Stimulated activated naive CD4-positive, alpha-beta T cell treated with Interleukin-2 at 50 U/mL for 16 hours (primary cell): ENCODE measurements at places on chromosomes 2 and 18.

GRCh38 chr2:54867457-54867856, 144.0 kb downstream of the EML6 start:
- DNase-seq, result no peak

DNA sequence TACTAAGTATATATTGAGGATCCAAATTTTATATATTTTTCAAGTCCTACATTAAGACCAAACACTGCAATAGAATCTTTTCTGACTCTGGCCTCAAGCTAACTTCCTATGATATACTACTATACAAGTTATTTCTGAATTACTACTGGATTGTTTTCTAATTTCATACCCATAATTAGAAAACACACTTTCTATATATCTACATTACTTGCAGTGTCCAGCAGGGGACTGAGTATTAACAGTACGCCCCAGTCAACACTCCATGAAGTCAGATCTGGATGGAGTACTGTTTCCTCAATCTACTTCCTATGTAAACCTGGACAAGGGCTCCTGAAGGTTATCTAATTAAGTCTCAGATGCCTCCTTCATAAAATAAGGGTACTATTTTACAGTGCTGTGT, 26.5 kb downstream of the RMP24 start:
- DNase-seq, result no peak

GRCh38 chr2:141723814-141724213, 407.0 kb downstream of the LRP1B start:
- DNase-seq, result no peak

DNA sequence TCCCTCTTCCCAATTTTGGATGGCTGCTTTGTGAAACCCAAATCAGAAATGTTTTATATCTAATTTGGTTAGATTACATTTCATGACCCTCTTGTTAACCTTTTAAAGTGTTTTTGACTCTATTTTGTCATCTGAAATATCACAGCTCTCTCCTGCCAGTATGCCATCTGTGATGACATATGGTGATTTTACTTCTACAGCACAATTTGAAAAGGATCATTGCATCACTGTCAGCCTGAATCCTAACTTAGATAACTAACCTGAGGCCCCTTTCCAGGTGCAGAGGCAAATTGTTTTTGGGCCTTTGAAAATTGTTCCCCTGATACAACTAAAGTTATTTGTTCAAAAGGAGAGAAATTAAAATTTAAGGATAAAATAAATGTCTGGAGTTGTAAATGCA, 1023.4 kb upstream of the LRRTM1 start:
- DNase-seq, result no peak

- no peak for DNase-seq
These were observed 139.9 kb downstream of the LRRC30 start for GRCh38 chr18:7370802-7371201.

- no peak for DNase-seq
These were observed 102.6 kb downstream of the HS6ST1 start for GRCh38 chr2:128215897-128216642.

- no peak for DNase-seq
These were observed 20.7 kb downstream of the CRYGD start for GRCh38 chr2:208103616-208104015.

DNA sequence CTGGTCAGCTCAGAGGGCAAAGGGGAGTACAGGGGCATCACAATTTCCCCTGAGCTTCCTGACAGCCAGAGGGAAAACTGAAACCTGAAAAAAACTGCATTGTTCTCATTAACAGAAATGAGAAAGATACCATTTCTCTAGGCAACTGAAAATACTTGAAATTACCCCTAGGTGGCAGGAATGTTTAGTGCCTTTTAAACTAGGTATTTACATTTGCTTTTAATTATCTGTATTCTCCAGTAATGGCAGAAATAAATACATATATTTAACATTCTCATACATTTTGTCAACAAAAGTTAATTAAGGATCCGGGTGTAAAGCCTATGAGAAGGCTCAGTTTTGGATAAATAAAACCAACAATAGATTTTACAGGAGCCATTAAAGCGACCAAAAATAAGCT, 34.5 kb downstream of the RPL31 start:
- no peak for DNase-seq

DNA sequence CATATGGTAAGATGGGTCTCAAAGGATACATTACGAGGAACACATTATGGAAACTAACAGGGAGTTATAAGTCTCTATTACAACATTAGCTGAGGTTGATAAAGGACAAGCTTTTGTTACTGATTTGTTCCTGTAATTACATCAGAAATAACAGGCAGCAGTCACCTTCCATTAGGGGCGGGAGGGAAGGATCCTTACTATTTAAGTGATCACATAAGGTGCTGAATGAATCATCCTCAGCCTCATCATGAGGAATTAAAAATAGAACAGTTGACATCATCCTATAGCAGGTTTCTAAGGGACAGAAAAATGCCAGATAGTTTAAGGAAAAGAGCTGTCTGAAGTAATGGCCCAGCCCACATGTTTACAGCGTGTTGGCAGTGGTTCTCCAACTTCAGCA, 86.9 kb upstream of the MGAT5 start:
- no peak for DNase-seq

DNA sequence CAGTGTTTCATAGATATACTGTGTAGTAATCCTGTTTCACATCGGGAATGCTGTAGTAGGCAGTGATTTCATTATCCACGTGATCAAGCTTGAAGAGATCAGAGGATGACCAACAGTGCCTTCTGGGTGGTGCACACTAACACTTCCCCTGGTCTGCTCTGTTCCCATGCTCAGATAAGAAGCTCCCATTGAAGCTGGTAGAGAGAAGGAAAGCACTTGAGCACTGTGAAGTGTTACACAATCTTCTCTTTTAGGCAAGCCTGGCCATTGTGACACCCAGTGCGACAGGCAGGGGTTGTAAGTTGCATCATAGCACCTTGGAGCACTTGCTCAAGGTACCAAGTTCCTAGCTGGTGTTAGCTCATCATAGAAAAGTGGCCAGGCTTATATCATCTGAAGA, 30.6 kb upstream of the GPD2 start:
- DNase-seq, result no peak

DNA sequence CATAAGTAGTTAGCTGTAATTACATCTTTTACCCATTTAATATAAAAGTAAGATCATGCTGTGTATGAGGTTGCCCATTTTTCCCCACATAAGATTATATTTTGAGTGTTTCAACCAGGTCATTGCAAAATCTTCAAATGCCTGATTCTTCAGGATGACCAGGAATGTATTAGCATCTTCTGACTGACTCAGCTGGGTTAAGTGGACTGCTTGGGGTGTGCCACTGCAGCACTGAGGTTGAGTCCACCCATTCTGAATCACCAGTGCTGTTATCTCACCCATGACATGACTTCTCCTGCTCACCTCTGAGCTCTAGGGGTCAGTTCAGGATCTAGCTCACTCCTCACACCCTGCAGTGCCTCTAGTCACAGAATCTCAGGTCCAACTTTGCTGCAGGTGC, 576.7 kb upstream of the ZEB2 start:
- DNase-seq, result no peak

DNA sequence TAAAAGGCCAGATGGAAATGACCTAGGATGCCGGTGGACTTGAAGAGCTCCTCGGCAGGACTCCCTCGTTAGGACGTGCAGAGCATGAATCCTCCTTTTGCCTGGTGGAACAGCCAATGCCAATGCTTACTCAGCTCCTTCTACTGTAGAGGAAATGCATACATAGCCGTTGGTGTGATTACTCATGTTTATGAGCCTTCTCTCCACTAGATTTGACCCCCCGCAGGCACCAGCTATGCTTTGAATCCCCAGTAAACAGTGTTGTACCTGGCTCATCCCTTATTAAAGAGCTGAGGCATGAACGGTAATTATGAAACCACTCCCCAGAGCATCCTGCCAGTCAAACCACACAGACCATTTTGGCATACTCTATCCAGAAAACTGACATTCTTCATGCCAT, 172.8 kb downstream of the ANTXR1 start:
- DNase-seq, result no peak

DNA sequence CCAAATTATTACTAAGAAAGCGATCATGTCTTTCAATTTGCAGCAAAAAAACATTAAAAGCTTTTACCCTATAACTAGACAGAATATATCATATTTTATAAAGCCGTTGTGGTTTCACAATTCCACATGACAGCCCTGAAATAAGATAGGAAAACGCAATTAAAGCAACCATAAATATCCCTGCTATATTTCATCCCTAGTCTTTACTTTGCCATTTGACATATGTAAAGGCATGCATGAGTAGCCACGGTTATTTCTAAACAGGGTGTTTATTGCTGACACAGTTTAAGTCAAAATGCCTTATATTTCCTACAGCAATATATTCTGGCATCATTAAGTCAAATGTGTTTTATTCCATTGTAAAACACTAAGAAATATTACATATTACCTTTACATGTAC, 239.9 kb downstream of the DSEL start:
- no peak for DNase-seq

DNA sequence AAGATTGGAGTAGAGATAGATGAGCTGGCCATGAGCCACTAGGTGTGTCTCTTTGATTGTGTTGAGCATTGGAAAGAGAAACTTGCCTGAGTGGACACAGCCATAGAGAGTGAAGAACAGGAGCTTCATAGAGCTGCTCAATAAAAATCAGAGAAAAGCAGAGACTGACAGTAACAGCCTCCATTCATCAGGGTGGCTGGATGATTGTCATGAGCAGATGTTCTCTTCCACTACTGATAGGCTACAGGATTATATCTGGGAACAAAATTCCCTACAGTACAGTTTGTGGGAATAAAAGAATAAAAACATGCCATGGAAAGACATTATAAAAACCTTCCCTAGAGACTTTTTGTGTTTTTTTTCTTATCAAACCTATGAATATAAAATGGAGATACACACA, 404.8 kb upstream of the ACVR2A start:
- no peak for DNase-seq

GRCh38 chr2:21095714-21096113, 28.1 kb upstream of the TDRD15 start:
- DNase-seq, result no peak

DNA sequence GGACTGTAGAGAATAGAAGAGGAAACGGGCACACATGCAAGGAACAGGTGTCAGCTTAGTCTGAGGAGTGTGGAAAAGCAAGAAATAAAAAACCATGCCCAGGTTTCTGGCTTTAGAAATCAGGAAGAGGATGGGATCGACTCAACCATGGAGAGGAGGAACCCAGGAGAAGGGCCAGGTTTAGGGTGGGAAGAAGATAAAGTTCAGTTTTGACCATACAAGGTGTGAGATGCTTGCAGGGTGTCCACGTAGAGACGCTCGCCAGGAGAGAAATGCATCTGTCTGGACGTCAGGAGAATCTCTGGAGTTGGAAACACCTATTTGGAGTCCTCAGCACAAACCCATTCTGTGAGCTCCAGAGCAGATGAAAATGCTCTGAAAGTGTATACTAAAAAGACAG, 275.1 kb downstream of the CYRIA start:
- no peak for DNase-seq

DNA sequence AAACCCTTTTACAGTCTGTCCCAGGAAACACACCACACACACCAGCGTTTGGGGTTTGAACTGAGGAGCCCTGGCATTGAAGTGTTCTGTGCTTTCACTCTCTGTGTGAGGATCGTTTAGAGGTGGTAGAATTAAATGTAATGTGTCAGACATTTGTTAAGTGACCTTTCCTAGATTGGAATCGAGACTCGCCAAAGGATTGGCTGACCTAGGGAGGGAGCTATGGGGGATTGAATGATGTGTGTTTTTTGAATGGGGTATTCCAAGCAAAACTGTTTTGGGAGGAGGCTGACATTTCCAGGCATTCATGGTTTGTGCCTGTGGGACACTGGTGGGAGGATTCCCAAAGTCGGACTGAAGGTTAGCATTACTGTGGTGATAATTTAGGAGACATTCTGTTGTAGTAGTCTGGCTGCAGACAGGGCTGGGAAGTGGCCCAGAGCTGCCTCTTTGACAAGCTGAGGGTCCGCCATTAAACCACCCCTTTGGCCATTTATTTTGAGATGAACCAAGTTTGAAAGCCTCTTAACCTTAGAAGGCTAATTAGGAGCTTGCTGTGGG, 1.7 kb downstream of the MYO1B start:
- DNase-seq, result no peak

GRCh38 chr2:172997031-172997430, 78.6 kb upstream of the MAP3K20 start:
- no peak for DNase-seq

GRCh38 chr2:28545590-28546200, 49.8 kb downstream of the PLB1 start:
- peak; percentile 10 for DNase-seq

- DNase-seq, result no peak
These were observed 17.3 kb downstream of the CCDC93 start for GRCh38 chr2:117996525-117996924.
